Adipocyte (in vitro differentiated cells): ENCODE measurements at places on chromosomes 4 and X.
A peak's percentile ranks its signal among the peaks of the same experiment; 100 is the strongest.

DNA sequence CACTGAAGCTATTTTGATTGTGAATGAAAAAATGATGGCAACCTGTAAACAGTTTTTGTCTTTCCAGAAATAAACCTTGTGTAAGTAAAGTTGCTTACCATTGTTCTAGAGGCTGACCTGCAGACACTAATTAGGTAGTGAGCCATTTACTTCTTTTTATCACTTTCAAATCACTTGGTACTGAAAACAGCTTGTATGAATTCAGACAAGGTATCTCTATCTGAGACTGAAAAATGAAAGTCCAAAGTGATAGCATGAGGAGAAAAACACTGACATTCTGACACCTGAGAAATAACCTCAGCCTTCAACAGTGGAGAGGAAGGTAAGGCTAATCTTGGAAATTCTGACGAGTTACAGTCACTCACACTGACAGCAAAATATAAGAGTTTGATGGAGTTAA is 238.8 kb downstream of the GPC3 start:
- DNase-seq = no peak

DNA sequence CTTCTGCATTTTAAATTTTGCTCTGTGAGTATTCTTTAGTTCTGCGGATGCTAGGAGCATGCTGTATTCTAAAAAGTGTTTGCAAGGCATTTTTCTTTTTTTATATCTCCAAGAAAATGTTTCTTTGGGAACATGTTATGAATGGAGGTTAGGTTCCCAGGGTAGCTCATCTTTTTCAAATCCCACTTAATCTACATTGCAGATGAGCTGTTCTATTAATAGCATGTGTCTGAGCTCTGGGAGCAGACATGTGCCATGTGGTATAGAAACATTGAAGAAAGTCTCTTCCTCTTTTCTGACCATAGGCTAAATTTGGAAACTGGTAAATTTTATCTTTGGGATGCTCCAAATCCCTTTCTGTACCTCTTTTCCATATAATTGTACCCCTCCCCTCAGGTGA is 23.2 kb downstream of the DIAPH2 start:
- no peak for DNase-seq

GRCh38 chrX:134718105-134718965 is 60.1 kb upstream of the PLAC1 start:
- DNase-seq = peak; percentile 75

DNA sequence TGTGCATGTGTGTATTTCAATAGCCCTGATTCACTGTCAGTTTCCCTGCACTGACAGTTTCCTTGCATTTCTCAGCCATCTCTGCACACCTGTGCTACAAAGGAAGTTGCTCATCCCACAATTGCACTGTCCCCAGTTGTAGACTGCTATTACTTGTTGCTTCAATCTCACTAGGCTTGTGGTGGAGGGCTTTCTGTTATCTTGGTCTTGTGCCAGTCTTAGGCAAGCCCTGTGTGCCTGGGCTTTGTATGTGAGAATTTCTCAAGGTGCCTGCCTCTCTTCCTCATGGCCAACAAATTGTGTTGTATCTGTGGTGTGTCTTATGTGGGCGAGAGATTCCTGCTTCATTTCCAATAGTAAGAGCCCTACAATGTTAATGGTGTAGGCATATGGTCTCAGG is 467.4 kb downstream of the GRIA2 start:
- DNase-seq = no peak

DNA sequence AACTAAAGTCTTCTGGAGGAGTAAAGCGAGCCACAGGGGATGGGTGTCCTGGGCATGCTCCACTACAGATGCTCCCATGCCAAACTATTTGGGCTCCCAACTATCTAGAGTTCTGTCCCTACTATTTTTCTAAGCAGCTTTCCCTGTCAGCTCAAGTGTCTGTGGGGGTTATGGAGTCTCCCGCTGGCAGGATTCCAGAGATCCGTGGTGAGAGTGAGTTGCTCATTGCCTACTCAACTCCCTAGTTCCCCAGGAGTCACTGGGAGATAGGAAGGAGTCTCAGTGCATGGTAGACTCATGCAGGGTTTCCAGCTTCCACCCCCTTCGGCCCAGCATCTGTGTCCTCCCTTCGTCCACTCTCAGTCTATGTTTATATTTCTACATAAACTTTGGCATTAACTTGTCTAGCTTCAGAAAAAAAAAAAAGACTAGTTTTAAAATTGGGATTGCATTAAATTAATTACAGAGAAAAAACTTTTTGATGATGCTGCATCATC is 55.1 kb upstream of the INPP4B start:
- no peak for DNase-seq

DNA sequence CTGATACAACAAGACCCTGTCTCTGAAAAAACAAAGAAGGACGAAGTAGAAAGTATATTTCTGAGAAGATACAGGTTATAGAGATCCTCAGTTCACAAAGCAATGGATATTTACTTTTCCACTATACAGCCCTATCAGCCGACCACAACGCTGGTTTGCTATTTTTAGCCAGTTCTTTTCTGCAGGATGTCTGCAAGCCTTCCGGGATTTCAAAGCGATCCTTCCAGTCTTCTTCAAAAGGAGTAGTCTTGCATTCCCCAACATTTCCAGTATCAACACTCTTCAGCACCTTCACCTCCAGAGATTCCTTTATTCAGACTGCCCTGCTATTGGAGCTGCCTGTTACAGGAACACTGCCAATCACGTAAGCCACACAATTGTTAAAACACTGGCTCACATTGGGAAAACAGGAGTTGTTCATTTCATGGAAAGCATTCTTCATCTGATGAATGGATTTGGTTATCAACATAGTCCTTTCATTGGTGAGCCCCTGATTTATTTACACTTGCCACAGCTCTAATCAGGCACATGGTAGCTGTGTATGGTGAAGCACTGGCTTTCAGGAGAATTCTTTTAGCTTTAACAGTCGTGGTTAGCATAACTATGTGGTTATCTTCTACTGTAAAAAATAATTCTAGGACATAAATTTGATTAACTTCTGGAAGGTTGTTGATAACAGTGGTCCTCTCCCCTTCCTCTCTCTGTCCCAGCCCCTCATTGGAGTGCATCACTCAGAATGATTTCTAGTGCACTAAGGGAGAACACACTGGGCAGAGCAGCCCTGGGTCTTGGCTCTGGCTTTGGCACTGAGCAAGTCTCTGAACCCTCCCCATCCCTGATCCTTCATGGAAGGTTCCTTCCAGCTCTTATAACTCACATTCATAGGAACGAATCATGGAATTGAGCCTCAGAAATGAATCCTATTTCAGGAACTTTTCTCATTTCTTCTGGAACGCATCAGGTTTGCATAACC is 109.9 kb upstream of the SORBS2 start:
- peak; percentile 14 for DNase-seq

DNA sequence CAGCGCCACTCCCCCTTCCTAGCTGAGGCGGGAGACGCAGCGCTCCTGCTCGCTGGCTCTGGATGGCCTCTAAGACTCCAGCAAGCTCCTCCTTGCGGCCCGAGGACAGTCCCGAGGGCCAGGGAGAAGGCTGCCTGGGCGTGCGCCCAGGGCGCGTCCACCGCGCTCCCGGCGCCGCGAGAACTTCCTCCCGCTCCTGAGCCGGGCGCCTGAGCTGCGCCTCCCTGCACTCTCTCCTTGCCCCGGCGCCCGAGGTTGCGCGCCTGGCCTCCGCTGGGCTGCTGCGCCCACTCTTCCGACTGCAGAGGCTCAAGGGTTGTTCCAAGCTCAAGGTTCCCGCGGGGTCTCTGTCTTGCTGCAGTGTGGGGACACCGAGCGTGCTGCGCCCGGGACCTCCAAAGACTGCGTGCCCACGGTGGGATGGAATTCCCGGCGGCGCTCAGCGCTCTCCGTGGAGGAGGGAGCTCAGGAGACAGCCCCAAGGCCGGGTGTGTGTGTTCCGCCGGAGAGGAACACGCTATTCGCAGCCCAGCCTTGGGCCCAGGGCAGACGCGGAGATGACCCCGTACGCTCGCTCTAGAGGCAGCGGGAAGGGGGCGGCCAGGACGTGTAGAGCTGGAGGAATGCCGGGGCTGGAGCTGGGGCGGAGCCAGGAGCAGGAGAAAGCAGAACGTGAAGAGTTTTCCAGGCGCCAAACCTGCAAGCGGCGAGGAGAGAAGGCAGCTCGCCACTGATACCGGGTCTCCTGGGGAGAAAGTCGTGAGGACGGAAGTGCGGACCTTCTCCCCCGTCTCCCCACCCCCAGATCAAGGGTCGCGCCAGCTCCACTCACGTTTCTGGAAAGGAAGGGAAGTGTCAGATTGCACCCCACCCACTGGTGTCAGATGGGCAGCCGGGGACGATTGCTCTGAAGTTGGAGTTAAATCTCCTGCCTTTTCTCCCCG is at the start of gene ARHGAP6:
Gene ARHGAP6 (minus strand): TSS at position 753 of the 944 bp plus-strand sequence. CDS start 1,092 bp downstream, outside the sequence.
- DNase-seq = peak; percentile 69

GRCh38 chr4:89469930-89470375 is 162.4 kb upstream of the GPRIN3 start:
- DNase-seq = peak; percentile 77

- no peak for DNase-seq
Measured at GRCh38 chr4:12507868-12508481, 976.2 kb downstream of the RAB28 start.

DNA sequence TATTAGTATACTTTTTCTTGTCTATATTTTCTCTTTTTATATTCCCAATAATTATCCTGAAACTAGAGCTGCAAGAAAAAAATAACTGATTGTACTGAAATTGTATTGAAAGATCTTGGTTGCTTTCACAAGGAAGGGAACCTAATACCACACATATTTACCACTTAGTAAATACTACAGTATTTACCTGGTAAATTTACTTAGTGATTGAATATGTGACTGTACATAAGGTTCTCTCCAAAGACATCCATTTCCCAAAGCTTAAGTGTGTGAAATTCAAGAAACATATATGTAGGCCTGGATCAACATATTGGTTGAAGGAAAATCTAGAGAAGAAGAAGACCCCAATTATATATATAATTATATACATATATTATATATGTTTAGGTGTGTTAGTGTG is 1272.7 kb downstream of the C4orf33 start:
- DNase-seq = no peak

DNA sequence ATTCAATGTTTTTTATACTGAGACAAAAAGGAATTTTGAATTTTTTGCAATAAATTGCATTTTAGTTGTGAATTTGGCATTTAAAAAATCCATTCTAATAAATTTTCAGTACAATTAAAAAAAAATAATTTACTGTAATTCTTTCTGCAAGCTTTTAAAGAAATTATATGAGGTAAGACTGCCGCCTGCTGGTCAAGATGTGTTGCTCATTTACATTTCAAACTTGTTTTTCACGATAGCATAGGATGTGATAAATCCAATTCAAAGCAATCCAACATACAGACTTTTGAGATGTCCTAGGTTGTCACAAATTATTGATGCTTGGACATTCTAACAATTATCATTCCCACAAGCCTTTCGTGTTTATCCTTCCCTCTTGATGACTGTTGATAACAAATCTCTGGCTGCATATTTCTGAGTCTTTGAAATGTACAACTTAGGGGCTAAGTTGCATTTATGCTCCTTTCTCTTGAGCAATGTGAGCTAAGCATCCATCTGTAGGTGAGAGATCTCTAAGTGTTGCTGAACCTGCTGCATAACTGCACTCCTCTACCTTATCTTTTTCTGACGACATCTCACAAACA is 21.7 kb upstream of the MFAP3L start:
- DNase-seq = peak; percentile 90

- no peak for DNase-seq
Measured at GRCh38 chr4:100797791-100798190, 280.0 kb upstream of the EMCN start.
